ENCODE measurements at places on chromosomes 1 and 21. TPM values are rescaled to one million over a fixed set of nuclear protein-coding genes. Genes with fewer than 3 reads are reported as not detected.

The ERO1B gene
- polyA plus RNA-seq, result 23.2 TPM

- H3K27ac ChIP-seq, result no peak overlapping the region
- H3K4me1 ChIP-seq, result no peaks in the 10 kb centered on the region
- H3K27me3 ChIP-seq, result peaks cover 20% of the 10 kb centered on the region
Observed at GRCh38 chr21:41627428-41627827, 119.5 kb upstream of the TMPRSS2 start.

The KDF1 gene
- polyA plus RNA-seq, result 13.6 TPM

DNA sequence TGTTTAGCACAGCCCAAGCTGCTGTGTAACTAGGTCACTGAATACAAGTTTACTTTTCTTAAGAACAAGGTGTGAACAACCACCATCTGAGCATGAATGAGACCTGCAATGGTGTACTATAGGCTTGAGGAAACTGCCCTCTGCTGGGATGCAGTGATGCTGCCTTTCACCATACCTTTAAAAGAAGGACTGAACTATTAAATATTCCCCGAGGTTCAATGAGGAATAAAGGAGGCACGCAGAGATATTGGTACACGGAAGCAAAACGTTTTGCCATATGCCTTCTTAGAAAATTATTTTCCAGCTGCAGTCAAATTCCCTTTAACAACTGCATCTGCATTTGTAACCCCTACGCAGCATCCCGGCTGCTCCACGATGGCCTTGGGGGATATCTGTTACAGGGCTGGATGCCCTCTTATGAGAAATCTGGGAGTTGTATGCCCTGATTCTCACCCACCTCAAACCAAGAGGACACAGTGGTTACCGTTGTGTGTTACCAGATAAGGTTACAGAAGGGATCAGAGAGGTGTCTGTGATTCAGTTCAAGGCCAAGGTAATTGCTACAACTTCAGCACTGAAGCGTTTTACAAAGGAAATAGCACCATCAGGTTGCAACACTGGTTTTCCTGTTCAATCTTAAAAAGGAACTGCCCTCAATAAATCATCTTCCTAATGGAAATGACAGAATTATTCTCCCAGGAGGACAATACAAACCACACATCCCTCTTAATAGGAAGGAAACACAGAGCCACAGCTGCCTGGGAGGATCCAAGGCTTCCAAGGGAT lies 470.5 kb downstream of the LTN1 start:
- H3K36me3 ChIP-seq, result no peaks in the 10 kb centered on the region
- H3K27ac ChIP-seq, result peak overlapping the region; percentile 26
- DNase-seq, result no peak
- H3K4me3 ChIP-seq, result no peak overlapping the region

The DBT gene
- polyA plus RNA-seq, result 5.8 TPM

GRCh38 chr1:88735909-88736308 lies 51.8 kb downstream of the PKN2 start:
- H3K27ac ChIP-seq, result no peak overlapping the region
- DNase-seq, result no peak
- H3K36me3 ChIP-seq, result no peaks in the 10 kb centered on the region
- H3K4me3 ChIP-seq, result no peak overlapping the region
- H3K27me3 ChIP-seq, result no peaks in the 10 kb centered on the region

- no peak overlapping the region for H3K4me3 ChIP-seq
- H3K36me3 ChIP-seq, result no peaks in the 10 kb centered on the region
- no peak for DNase-seq
- no peaks in the 10 kb centered on the region for H3K4me1 ChIP-seq
- H3K27ac ChIP-seq, result no peak overlapping the region
- H3K27me3 ChIP-seq, result no peaks in the 10 kb centered on the region
Observed at GRCh38 chr1:207654320-207654719, 9.4 kb downstream of the CR1L start.

- no peaks in the 10 kb centered on the region for H3K36me3 ChIP-seq
- peaks cover 5% of the 10 kb centered on the region for H3K4me1 ChIP-seq
- no peak overlapping the region for H3K4me3 ChIP-seq
- H3K27me3 ChIP-seq, result no peaks in the 10 kb centered on the region
Observed at GRCh38 chr1:70977575-70977974, 70.0 kb downstream of the PTGER3 start.

The TNN gene
- not detected for polyA plus RNA-seq

The SELENBP1 gene
- polyA plus RNA-seq, result 102 TPM

DNA sequence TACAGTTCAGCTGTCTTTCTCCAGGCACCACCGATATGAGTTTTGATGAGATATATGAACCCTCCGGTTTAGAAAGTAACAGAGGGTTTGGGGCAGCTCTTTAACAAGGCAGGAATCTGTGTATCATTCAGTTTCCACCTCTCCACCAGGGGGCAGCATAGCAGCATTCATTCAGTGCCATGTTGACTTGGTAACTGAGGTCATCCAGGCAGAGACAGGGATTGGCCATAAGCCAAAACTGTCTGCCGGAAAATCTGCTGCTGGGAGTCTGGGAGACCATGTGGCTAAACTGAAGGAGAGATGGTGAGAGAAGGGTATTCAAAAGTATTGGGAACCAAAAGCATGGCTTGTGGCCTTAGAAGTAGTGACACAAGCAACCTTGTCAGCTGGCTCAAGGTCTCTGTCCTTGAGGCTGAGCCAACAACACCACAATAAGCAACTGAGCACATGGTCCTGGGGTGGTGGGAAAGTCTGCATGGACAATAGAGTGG lies 98.5 kb downstream of the LMX1A start:
- no peaks in the 10 kb centered on the region for H3K36me3 ChIP-seq
- DNase-seq, result peak; percentile 72
- no peak overlapping the region for H3K27ac ChIP-seq
- H3K4me3 ChIP-seq, result no peak overlapping the region

DNA sequence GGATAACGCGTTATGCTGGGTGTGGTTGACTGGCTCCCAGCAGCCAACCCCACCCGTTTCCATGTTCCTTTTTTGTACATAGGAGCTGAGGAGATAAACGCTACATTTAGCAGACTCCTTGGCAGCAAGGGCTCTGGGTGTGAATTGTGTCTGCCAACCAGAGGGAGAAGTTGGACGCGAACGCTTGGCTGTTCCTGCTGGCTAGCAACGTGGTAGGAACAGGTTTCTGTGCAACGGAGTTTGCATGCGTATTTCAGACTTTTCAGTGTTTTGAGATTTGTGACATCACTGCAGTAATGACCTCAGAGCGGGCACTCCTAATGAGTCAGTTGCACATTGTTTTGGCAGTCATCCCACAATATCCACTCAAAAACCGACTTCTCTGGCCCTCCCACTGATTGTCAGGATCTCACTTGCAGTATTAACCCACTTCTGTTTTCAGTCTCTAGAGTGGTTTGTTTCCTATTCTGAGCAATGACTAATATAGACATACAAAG lies 98.7 kb upstream of the RGS1 start:
- H3K4me3 ChIP-seq, result no peak overlapping the region
- no peak overlapping the region for H3K27ac ChIP-seq
- no peaks in the 10 kb centered on the region for H3K27me3 ChIP-seq
- no peaks in the 10 kb centered on the region for H3K4me1 ChIP-seq
- DNase-seq, result peak; percentile 37
- no peaks in the 10 kb centered on the region for H3K36me3 ChIP-seq

Measured in stomach (tissue), 19 donors.